Activated T-cell treated with anti-CD3 and anti-CD28 coated beads, Interleukin-2, amount 50 U/mL, for 72 hours (primary cell): ENCODE measurements at places on chromosomes 12 and 14. TPM values are rescaled to one million over a fixed set of nuclear protein-coding genes. Genes with fewer than 3 reads are reported as not detected.
A peak's percentile ranks its signal among the peaks of the same experiment; 100 is the strongest.

RASSF8 gene
- 1.3 TPM for total RNA-seq

DNA sequence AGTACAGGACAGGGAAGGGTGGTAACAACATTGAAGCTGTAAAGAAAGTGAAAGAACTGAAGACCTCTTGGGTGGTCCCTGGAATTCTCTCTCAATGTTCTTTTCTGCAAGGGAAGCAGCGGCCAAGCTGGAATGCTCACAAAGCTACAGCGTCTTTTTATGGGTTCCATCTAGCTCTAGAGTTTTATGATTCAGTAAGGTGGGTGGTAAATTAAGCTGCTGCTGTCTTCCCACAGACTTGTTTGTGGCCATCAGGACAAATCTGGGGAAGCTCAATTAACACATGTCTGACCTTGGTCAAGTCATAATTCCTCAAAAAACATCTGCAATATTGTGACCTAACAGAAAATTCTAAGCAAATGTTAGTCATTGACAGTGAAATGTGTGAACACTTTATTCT, 139.1 kb downstream of the MED13L start:
- DNase-seq = no peak

- no peak for DNase-seq
These were observed 1.0 kb downstream of the CACNA2D4 start for GRCh38 chr12:1917172-1918070.

DNA sequence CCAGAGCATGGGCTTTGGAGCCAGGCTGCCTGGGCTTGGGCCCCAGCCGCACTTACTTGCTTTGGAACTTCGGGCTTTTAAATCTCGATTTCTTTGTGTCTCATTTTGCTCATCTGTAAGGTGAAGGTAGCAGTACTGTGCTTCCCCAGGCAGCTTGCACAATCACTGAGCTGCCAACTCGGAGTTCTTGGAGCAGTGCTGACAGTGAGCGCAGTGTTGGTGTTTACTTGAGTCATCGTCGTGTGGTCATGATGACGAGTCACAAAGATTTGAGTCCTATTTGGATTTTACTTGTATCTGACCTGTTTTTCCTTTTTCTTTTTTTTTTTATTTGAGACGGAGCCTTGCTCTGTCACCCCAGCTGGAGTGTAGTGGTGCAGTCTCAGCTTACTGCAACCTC, 31.3 kb upstream of the ATF1 start:
- no peak for DNase-seq

GRCh38 chr12:87163122-87163521, 866.1 kb downstream of the C12orf50 start:
- no peak for DNase-seq

COL2A1 gene
- not detected for total RNA-seq

DPY19L2 gene
- 4.7 TPM for total RNA-seq

GRCh38 chr12:104219908-104220404, 4.4 kb downstream of the TXNRD1 start:
- DNase-seq = peak; percentile 71

SLC17A8 gene
- total RNA-seq = not detected

GRCh38 chr14:68386446-68386845, 406.4 kb downstream of the ZFP36L1 start:
- no peak for DNase-seq

DNA sequence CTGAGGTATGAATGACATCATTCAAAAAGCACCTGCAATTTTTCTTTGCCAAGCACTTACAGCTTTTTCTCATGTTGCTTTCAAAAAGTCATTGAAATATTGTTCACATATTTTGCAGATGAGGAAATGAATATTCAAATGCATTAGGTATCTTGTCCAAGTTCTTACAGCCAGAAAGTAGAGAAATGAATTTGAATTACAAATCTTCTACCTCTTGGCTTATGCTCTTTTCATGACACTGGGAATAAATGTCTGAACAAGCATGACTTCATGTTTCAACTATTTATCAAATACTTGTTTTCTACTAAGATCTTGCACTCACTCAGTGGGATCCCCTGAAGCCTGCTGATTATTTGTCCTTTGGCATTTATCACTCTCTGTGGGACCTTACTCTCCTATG, 267.2 kb upstream of the BTG1 start:
- DNase-seq = no peak

SRGAP1 gene
- total RNA-seq = 0.02 TPM

NEUROD4 gene
- not detected for total RNA-seq

SPIC gene
- total RNA-seq = not detected

DNA sequence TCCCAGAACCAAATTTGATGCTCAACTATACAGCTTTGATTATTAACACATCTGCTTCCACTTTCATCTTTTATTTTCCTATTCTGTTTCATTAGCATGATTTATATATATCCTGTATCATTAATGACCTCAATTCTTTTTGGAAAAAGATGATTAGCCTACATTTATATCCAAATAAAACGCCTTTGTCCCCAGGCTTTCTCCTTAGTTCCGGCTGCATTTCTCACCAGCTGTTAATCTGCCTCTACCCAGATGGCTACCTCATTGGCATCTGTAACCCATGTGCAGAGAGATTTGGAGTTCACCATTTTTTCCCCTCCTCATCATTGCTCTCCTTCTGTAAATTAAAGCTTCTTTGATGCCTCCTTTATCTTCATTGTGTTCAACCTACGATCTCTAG, 336.8 kb upstream of the RGS6 start:
- no peak for DNase-seq
